ENCODE measurements at places on chromosomes 13 and 19. TPM values are rescaled to one million over a fixed set of nuclear protein-coding genes. Genes with fewer than 3 reads are reported as not detected.

The GIPC3 gene
- 0.11 TPM for total RNA-seq

The CYP4F11 gene
- 1.0 TPM for total RNA-seq

The CYP2B6 gene
- total RNA-seq, result not detected

The OR7C1 gene
- not detected for total RNA-seq

The LCP1 gene
- total RNA-seq, result 43.5 TPM

The GJB2 gene
- total RNA-seq, result 2.5 TPM

The PTPRH gene
- total RNA-seq, result 3.6 TPM

The SERTAD3 gene
- 32.2 TPM for total RNA-seq

The ZNF528 gene
- total RNA-seq, result 46.7 TPM

The LIN7B gene
- total RNA-seq, result 4.7 TPM

The EEF1AKMT1 gene
- 13.5 TPM for total RNA-seq

The KLC3 gene
- 0.16 TPM for total RNA-seq

- DNase-seq, result no peak
These were observed 10.0 kb downstream of the VASP start for GRCh38 chr19:45517238-45517637.

DNA sequence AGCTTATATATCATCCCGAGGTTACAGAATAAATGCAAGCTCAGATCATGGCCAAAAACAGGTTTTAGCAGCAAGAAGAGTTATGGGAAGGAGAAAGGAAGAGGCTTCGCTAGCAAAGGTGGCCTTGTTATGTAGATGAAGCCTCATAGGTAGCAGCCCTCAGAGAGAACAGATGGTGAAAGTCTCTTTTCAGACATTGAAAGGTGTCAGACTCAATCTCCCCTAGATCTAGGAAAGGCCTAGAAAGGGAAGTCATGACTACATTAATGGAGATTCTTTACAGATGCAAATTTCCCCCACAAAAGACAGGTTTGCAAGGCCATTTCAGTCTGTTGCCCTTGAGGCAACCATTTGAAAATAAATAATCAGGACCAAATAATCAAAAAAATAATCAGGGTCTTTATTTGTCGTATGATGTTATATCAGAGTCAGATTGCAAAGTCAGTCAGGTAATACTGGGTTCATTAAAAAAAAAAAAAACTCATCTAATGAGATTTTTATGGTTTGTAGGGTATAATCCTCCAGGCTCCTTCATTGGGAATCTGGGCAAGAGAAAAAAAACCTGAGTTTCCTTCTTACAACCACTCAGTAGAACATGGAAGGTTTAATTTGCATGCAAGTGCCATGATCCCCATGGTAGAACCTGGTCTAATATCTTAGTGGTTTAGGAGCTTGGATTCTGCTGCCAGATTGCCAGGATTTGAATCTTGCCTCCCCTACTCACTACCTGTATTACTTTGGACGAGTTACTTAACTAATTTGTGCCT lies 50.8 kb upstream of the HTR2A start:
- DNase-seq, result no peak

DNA sequence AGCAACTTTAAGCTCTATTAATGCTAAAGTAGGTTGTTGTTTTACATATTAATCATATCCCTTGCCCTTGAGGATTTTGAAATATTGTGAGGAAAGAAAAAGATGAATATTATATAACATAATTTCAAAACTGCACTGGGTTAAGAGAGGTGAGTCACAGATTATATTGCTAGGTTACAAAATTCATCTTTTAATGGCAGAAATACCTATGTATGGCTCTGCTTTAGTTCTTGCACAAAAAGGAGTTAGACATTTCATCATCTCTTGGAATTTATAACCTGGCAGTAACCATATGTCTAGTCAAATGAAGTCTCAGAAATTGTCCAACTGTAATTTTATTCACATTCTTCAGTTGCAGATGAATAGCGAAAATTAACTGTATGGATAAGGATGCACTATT lies 2041.1 kb downstream of the OLFM4 start:
- no peak for DNase-seq

DNA sequence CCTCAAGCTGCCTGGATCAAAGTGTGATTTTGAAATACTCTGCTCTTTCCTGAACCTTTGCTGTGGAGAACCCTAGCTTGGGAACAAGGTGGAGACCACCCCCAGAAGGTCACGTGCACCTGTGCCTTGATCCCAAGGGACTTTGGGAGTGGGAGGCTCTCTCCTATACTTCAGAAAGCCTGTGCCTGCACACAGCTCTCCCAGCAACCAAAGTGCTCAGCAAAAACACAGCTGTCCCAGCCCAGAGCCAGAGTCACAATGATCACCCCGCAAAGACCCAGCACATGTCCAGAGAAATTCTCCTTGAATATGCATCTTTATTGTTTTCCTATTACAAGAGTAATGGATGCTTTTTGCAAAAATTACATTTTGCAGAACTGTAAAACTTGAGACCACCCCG lies 43.4 kb downstream of the TNFRSF19 start:
- DNase-seq, result no peak

- DNase-seq, result no peak
These were observed 79.5 kb upstream of the ZNF835 start for GRCh38 chr19:56751078-56751489.

GRCh38 chr19:27744926-27745768 lies 1467.8 kb downstream of the UQCRFS1 start:
- DNase-seq, result no peak

DNA sequence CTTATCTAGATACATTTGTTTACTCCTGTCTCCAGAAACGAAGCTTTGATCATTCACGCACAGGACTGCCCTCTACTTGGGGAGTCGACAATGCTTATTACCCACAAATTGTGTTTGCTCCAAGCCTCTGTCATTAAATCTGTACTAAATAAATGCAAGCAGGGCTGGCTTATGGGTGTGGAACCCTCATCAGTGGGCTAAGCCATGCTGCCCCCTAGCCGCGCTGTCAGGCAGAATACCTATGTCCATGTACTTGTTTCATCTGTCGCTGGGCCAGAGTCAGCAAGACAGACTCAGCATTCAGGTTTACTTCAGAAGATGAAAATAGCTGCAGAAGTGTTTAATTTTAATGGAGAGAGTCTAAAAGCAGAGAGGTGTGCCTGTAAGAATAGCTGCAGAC lies 110.0 kb upstream of the PRR20A start:
- DNase-seq, result no peak

DNA sequence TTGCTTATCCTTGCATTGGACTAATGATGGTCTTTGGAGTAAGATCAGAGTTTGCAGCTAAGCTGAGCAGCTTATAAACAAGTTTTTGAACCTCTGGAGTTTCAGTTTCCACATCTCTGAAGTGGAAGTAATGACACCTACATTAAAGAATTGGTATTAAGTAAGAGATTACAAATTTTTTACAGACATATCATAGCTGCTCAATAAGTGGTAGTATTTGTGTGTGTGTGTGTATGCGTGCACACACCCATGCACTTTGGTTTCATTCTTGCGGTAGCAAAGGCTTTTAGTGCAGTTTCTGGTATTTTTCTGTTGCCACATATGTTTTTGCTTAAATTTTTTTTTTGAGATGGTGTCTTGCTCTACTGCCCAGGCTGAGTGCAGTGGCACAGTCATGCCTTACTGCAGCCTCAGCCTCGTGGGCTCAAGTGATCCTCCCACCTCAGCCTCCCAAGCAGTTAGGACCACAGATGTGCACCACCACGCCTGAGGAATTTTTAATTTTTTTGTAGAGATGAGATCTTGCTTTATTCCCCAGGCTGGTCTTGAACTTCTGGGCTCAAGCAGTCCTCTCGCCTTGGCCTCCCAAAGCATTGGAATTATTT lies 4.5 kb downstream of the NAA16 start:
- DNase-seq, result no peak

GRCh38 chr13:54029720-54030119 lies 1001.1 kb downstream of the OLFM4 start:
- DNase-seq, result no peak

GRCh38 chr13:28597641-28598040 lies 61.3 kb upstream of the POMP start:
- no peak for DNase-seq

- no peak for DNase-seq
These were observed 13.3 kb downstream of the ZC3H4 start for GRCh38 chr19:47100290-47100689.

DNA sequence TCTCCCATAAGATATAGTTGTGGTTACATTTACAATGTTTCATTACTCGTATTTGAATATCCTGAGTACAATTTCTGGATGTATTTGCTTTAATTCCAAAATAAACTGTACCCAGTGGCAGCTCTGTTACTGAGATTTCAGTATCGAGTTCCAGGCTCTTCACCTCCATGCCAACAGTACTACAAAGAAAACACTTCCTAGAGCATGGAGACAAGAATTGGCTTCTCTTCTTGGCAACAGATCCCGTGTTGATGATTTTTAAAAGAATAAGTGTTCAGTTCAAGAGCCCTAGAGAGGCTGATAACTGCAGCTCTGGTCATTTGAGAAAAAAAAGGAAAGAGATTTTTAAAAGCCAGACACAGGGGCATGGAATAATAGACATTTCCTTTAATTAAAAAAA lies 302.8 kb downstream of the EFNB2 start:
- DNase-seq, result no peak

DNA sequence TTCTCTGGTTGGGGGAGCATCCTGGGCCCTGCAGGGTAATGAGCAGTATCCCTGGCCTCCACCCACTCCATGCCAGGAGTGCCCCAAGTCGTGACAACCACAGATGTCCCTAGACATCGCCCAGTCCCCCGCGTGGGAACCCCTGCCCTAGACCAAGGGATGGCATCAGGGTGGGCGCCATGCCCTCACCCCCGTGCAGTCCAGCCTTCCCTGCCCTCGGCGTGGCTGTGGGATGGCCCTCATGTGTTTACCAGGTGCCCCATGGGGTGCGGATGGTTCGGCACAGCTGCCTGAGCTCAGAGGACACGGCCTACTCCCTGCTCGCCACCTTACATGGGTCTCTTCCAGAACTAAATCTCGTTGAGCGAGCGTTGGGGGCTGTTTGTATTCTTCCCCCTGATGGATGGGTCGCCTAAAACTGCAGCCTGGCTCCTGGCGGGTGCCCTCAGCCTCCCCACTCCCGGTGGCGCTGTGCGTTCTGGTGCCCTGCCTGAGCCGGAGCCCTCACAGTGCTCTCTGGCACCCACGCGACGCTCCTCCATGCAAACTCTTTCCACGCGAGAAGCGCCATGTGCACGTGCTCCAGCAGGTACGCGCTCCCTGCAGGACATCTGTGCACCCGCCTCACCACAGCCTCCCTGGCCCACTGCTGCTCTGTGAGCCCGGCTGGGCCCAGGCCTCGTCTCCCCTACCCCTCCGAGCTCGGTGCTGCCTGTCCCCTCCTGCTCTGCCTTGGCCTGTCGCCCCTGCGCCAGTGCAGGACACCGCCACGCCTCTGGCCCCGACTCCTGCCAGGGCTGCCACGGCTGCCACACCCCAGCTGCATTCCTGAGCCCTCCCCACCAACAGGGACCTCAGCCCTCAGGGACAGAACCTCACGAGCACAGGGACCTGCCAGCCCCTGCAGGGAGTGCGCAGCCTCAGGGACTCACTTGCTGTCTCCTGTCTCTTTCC lies 145.0 kb downstream of the KDM4B start:
- no peak for DNase-seq

- no peak for DNase-seq
These were observed 4.1 kb downstream of the SWSAP1 start for GRCh38 chr19:11378319-11379189.

All from urinary bladder (tissue), 4 donors.